ENCODE measurements at places on chromosomes 16 and 17. TPM values are rescaled to one million over a fixed set of nuclear protein-coding genes. Genes with fewer than 3 reads are reported as not detected.

The SCN4A gene
- 3.0 TPM for total RNA-seq

The TRPV3 gene
- total RNA-seq, result 0.55 TPM

The MYO15B gene
- total RNA-seq, result 185 TPM

The KRTAP4-4 gene
- total RNA-seq, result not detected

The PRM3 gene
- not detected for total RNA-seq

The GSG1L gene
- total RNA-seq, result 5.1 TPM

The EMP2 gene
- total RNA-seq, result 21.9 TPM

The SEC14L5 gene
- total RNA-seq, result 2.8 TPM

The CCL14 gene
- total RNA-seq, result 0.60 TPM

The NPIPA8 gene
- total RNA-seq, result 76.3 TPM

The SLC52A1 gene
- total RNA-seq, result not detected

The SLC2A4 gene
- 5.4 TPM for total RNA-seq

The TEKT1 gene
- 2.3 TPM for total RNA-seq

The CFAP97D1 gene
- not detected for total RNA-seq

The LONP2 gene
- 102 TPM for total RNA-seq

The CRYBA1 gene
- total RNA-seq, result 4,794 TPM

The PTX4 gene
- 1.6 TPM for total RNA-seq

The PRSS27 gene
- 2.0 TPM for total RNA-seq

The CACNG5 gene
- total RNA-seq, result 64.4 TPM

The PIK3R6 gene
- total RNA-seq, result 2.5 TPM

The PRSS36 gene
- not detected for total RNA-seq

The SSTR5 gene
- 2.4 TPM for total RNA-seq

The TVP23A gene
- 10.6 TPM for total RNA-seq

The TPSAB1 gene
- total RNA-seq, result 3.4 TPM

The PYY gene
- total RNA-seq, result not detected

The CMTM1 gene
- 4.3 TPM for total RNA-seq

The CDH15 gene
- 4.2 TPM for total RNA-seq

The NEUROD2 gene
- total RNA-seq, result 3.7 TPM

The DYNC1LI2 gene
- total RNA-seq, result 226 TPM

The SHISA9 gene
- 2.7 TPM for total RNA-seq

The ATP2C2 gene
- 2.1 TPM for total RNA-seq
